ENCODE measurements at places on chromosomes 3 and 15. TPM values are rescaled to one million over a fixed set of nuclear protein-coding genes. Genes with fewer than 3 reads are reported as not detected.

- DNase-seq: no peak
Observed at GRCh38 chr3:188554404-188554803, 400.4 kb downstream of the LPP start.

DNA sequence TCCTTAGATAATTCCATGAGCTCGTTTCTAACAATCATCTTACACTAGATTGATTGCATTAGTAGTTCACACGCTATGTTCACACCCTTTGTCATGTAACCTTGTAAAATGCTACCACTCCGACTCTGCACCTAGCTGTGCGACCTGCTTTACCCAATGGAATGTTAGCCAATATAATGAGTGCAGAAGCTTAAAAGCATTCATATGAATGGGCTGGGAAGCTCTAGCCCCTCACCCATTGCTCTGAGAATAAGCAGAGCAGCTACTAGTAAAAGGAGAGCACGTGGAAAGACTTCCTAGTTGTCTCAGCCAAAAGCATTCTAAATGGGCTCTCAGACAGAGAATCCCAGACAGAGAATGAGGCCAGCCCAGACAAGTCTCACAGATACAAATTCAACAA, 410.6 kb upstream of the UBE2E2 start:
- no peak for DNase-seq

DNA sequence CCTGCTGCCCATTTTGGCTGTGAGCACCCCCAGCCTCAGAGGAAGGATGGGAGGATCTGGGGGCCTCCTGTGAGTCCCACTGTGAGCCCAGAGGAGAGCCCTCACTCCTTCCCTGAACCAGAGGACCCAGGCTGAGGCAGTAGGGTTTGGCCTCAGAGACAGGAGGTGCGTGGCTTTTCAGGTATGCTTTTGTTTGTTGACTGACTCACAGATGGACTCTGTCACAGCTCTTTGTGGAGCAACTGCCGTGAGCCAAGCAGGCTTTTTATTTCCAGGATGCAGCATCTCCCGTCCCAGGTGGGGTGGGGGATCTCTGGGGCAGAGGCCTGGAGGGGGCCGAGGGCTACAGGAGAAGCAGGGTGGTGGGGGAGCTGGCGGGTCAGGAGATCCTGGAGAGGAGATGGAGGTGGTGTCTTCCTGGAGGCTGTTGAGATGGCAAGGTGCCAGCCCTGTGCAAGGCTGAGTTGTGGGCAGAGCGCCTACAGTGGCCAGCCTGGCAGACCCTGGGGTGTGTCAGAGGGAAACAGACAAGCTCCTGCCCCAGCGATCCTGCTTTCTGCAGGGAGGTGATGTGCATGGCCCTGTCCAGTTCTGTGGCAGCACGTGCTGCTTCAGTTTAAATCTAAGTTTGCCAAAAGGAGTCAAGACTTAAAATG, 24.0 kb downstream of the PLXNA1 start:
- DNase-seq: no peak

CIDEC gene
- total RNA-seq: not detected

DNAH12 gene
- not detected for total RNA-seq

PLA2G4F gene
- 0.02 TPM for total RNA-seq
